ENCODE measurements at places on chromosomes 4 and X. TPM values are rescaled to one million over a fixed set of nuclear protein-coding genes. Genes with fewer than 3 reads are reported as not detected.

The GAGE12F gene
- total RNA-seq, result not detected

The FRAS1 gene
- total RNA-seq, result 1.8 TPM

The AREG gene
- 1.5 TPM for total RNA-seq

The CLGN gene
- 11.8 TPM for total RNA-seq

The CT45A6 gene
- total RNA-seq, result not detected

The BEX3 gene
- total RNA-seq, result 416 TPM

The USP9X gene
- 98.4 TPM for total RNA-seq

The SCML2 gene
- total RNA-seq, result 1.8 TPM

The GABRB1 gene
- total RNA-seq, result not detected

The LUZP4 gene
- not detected for total RNA-seq

The AWAT2 gene
- total RNA-seq, result not detected

The GRIPAP1 gene
- 26.4 TPM for total RNA-seq

The PPP4R3C gene
- total RNA-seq, result not detected

The NBDY gene
- total RNA-seq, result 5.8 TPM

The LARP7 gene
- 38.8 TPM for total RNA-seq
